Activated CD4-positive, alpha-beta T cell treated with anti-CD3 and anti-CD28 coated beads, Interleukin-2, amount 50 U/mL, for 16 hours (primary cell): ENCODE measurements at places on chromosomes 13 and 19.

DNA sequence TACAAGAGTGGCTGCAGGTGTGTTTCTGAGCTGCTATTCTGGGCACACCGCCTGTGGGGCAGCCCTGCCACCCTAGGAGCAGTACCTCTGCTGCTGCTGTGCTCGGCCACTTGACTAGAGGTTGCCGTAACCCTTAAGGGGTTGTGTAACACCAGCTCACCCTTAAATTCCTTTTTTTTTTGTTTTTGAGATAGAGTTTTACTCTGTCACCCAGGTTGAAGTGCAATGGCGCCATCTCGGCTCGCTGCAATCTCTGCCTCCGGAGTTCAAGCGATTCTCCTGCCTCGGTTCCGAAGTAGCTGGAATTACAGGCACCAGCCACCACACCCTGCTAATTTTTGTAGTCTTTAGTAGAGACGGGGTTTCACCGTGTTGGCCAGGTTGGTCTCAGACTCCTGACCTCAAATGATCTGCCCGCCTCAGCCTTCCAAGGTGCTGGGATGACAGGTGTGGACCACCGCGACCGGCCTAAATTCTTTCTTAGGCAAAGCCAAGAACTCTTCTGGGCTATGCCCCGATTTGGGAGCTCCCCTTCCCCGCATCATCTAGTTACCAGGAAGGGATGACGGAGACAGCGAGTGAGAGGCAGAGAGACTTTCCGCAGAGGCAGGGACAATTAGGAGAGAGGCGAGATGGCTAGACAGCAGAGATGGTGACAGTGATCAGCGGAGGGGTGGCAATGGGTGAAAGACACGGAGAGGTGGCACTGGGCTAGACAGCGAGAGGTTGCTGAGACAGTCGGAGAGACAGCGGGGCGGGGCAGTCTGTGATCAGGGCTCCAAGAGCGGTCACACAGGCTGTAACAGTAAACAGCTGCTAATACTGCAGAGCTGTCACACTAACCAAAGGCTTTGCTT lies 4.4 kb upstream of the LILRA5 start:
- no peak for DNase-seq

DNA sequence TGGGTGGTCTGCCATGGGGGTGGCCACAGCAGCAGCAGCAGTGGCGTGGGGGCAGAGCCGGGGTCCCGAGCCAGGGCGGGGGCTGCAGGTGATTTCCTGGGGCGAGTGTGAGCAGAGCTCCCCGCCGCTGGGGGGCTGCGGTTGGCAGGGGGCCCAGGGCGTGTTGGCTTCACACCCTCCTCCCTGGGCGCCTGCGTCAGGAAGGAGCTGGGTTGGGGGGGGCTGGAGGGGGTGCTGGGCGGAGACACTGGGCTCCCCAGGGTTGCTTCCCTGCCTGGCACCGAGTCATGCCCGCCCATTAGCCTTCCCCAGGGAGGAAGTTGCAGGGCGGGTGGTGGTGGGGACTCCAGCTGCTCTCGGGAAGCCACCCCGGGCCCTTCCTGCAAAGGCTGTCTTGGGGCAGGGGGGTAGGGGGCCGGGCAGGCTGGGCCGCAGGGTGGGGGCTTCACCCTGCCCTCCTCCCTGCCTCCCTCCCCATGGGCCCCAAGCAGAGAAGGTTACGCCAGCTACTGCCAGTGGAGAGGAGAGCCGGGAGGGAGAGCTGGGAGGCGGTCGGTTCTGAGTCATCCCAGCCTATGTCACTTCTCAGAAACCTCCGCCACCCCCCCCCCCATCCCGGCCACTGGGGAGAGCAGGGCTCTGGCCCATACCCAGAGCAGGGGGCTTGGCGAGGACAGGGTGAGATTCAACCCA lies 4.6 kb downstream of the MIDN start:
- peak; percentile 87 for DNase-seq

DNA sequence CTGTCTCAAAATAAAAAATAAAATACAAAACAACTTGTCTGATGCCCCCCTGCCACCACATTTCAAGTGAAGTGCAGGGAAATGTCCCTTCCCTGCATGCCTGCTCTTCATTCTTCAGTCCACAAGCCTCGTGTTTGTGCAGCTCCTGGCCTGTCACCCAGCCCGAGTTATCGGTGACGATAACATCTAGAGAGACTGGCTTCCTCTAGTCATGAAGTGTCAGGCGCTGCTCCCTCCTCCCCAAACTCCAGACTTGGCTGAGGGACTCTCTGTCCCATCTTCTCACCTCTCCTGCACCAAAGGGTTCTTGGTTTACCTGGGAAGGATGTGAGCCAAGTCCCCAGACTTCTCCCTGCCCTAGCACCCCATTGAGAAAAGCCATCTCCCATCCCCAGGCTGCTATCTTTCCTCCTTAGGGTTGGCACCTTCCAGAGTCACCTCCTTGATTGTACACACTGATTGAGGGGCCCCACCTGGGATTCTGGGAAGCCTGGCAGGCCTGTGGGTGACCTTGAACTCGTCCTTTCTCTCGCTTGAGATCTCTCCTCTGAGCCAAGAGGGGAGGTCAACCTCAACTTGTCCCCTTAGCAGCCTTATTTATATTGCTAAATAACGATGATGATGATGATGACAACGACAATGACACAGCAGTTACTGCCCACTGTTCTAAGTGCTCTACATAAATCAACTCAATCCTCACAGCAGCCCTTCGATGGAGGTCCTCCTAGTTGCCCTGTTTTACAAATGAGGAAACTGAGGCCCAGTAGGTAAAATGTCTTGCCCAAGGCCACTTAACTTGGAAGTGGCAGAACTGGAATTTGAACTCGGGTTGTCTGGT lies 13.1 kb upstream of the PLAUR start:
- no peak for DNase-seq

DNA sequence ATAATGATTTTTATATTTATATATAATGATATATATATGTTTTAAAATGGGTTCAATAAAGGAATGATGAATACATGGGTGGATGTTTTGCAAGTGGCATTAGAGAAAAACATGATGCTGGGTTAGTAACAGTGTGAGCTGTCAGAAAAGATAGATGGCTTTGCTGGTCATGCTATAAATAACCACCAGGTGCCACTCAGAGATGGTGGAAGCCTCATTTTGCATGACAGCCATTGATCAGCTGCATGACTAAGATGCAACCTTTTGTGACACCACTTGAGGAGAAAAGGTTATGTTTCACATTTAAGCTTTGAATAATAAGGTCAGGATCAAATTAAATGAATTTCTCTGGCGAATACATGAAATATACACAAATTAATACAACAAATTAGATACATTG lies 737.7 kb downstream of the PCDH9 start:
- DNase-seq, result no peak

- DNase-seq, result no peak
Measured at GRCh38 chr19:55536951-55537740, at the start of gene SBK2. Gene SBK2, minus strand, starts transcription at chr19:55537133. Its CDS starts 839 bp downstream, at chr19:55536294.

DNA sequence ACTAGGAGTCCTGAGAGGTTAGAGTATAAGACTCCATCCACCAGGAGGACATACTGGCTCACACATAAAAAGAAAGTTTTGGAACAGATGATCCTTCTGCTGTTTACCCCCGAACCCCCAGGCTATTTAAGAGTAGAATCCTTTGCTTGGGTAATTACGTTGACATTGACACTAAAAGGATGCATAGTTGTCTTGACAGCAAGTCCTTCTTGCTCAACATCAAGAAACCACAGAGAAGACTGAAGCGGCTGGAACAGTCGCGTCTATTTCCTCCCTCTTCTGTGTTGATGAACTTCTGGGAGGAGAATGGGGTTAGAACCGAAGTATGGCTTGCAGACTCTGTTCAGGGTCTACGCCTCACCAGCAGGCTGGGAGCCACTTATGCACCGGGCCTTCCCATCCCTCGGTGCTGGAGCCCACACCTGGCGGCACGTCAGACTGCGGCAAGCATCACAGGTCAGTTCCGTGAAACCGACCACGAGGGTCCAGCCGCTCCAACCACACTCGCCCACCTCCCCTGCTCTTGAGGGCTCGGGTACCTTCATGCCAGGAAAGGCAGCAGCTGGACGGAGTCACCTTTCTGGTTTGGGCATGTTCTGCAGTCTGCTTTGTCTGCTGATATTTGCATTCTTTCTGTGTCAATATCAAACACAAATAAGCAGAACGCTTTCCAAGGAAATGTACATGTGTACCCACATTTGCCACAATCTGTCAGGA lies 42.4 kb upstream of the RANBP3 start:
- no peak for DNase-seq

DNA sequence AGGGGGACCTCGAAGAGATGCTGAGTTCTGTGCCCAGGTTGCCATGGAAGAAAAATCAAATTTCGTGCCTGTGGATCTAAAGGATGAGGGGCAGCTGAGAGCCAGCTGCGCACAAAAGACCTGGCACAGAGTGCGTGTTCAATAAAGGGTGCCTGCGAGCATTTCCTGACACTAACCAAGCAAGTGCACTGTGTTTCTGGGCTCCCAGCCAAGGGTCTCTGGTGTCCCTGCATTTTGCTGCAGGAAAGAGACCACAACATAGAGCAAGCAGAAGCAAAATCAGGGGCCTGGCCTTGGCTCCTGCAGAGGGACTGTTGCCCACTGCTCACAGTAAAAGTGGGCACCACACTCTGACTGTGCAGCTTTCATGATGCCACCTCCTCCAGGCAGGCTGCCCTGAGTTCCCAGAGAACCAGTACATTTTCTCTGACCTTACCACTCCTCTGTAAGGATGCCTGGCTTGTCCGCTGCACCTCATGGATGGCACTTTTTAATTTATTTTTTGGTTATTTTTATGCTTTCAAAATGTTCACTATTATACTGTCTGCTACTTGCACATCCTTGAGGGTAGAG lies 70.8 kb upstream of the GPR12 start:
- no peak for DNase-seq

DNA sequence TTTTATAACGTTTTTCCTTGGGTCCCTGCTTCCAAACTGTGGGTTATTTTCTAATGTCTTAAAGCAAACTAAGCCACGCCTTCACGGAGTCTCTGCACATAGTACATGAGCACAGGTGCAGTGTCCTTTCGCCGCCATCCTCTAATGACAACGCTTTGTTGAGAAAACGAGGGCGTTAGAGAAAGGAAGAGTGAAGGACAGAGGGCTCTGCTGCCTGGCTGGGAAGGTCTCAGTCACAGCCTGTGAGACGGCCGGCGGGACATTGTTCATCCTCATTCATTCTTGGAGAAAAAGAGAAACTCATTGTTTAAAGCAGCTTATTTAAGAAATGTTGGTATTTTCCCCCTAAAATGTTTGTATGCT lies 9.5 kb downstream of the IL17D start:
- DNase-seq, result no peak

DNA sequence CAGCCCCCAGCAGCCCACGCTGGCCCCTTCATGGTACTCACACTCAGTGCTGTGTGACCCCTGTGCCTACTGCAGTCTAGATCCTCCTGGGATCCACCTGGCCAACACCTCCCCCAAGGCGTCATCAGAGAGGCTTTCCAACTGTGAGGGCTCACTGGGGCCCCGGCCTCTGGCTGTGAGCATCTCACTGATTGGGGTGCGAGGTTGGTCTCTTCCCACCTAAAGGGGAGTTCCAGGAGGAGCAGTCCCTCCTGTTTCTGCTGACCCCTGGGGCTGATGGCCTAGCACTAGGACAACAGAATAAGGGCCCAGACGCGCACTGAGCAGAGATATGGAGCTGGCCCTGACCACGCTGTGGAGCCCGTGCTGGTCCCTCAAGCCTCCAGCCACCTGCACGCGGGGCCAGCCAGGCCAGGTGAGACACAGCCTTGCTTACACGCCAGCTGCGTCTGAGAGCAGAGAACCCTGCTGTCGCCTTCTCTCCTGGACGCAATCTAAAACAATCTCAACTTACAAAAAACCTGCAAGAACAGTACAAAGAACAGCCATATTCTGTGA lies 32.2 kb downstream of the ELL start:
- no peak for DNase-seq

GRCh38 chr19:57231686-57232085 lies 863 bp downstream of the AURKC start:
- no peak for DNase-seq

- DNase-seq, result no peak
Measured at GRCh38 chr19:47754206-47755064, 9.1 kb downstream of the NOP53 start.

GRCh38 chr13:112835344-112835743 lies 133.7 kb upstream of the MCF2L start:
- DNase-seq, result no peak

DNA sequence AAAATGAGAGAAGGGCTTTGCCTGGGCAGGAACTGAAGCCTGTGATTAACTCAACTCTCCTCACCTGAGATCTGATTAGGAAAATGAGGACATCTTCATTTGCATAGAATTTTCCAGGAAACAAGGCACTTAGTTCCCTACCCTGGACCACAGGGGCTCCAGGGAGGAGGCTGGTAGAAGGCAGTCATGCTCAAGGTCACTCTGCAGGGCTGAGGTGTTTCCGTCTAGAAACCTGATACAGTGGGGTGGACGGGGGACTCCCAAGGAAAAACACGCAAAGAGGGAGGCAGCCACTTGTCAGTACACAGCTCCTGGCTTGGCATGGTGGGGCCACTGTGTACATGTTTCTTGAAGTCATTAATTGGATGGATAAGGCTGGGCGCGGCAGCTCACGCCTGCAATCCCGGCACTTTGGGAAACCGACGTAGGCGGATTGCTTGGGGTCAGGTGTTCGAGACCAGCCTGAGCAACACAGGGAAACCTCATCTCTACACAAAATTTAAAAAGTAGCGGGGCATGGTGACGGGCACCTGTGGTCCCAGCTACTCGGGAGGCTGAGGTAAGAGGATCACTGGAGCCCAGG lies 6.0 kb downstream of the KLK14 start:
- no peak for DNase-seq

- no peak for DNase-seq
Measured at GRCh38 chr13:20831254-20831653, 57.5 kb upstream of the EEF1AKMT1 start.

DNA sequence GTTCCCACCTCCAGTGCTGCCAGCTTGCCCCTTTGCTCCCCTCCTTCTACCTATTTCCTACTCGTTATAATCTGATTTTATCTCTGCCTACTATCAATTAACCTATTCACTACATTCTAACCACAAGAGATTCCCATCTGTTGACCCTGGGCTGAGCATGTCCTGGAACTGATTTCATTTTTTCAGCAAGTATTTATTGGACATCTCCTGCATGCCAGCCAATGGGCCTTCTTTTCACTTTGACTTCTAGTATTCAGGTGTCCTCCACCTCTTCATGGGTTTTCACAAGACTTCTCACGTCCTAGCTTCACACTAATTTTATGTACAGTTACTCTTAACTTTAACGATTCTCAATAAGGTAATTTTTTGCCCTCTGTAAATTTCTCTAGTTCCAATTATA lies 282.7 kb upstream of the KLHL1 start:
- DNase-seq, result no peak

GRCh38 chr19:755063-755462 lies 4.2 kb downstream of the MISP start:
- DNase-seq, result no peak

GRCh38 chr19:48506138-48506733 lies 5.4 kb downstream of the LMTK3 start:
- DNase-seq, result peak; percentile 61

- DNase-seq, result no peak
Measured at GRCh38 chr19:38561658-38562057, 56.1 kb downstream of the MAP4K1 start.

GRCh38 chr13:29922896-29923295 lies 72.5 kb upstream of the UBL3 start:
- peak; percentile 37 for DNase-seq

DNA sequence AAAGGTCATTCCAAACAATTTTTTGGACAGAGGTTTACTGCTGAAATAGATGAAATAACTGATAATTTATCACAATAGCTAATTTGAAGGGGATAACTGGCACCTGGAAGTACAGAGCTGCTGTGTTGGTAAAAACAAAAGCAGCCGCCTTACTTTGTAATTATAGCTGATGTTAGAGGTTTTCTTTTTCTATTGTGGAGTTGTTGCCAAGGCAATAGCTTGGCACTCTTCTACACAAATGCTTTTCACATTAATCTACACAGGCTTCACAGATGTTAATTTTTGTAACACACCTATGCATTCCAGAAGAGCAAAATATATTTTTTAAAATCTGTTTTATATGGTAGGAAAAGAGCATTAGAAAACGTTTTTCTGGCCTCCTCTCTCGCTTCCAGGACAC lies 56.9 kb downstream of the LACC1 start:
- DNase-seq, result no peak
